ENCODE measurements at places on chromosomes 11 and 22. TPM values are rescaled to one million over a fixed set of nuclear protein-coding genes. Genes with fewer than 3 reads are reported as not detected.

DNA sequence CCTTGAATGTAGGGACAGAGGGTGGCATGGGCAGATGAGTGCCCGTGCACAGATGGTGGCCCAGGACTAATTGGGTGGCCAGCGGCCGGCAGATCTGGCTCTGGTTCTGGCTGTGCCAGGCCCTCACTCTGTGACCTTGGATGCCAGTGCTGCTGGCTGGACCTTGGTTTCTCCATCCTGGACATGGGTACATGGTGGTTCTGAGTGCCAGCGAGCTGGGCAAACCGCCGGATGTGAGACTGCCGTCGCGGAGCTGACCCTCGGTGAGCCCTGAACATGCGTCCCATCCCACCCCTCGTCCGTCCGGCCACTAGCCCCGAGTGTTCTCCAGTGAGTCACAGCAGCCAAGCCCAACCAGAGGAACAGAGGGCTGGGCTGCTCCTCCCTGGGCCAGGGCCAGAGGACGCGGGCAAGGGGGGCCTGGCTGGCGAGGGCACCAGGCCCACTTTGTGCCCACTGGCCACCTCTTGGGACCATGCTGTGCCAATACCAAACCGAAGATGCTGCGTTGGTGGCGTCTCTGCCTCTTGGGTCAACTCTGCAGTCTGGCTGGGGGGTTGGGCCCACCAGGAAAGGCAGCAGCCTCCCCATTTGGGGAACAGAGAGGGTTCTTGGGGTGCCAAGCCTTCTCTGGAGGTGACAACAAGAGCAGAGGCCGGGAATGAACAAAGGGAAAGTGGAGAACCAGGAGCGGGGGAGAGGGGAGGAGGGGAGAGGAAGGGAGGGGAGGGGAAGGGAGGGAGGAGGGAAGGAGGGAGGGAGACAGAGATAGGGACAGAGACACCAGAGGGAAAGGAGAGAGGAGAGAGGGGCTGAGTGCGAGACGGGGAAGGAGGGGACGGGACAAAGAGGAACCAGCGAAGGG is 10.7 kb downstream of the LSP1 start:
- no peak for DNase-seq

- no peak for DNase-seq
Observed at GRCh38 chr11:86196913-86197312, 47.6 kb upstream of the EED start.

DNA sequence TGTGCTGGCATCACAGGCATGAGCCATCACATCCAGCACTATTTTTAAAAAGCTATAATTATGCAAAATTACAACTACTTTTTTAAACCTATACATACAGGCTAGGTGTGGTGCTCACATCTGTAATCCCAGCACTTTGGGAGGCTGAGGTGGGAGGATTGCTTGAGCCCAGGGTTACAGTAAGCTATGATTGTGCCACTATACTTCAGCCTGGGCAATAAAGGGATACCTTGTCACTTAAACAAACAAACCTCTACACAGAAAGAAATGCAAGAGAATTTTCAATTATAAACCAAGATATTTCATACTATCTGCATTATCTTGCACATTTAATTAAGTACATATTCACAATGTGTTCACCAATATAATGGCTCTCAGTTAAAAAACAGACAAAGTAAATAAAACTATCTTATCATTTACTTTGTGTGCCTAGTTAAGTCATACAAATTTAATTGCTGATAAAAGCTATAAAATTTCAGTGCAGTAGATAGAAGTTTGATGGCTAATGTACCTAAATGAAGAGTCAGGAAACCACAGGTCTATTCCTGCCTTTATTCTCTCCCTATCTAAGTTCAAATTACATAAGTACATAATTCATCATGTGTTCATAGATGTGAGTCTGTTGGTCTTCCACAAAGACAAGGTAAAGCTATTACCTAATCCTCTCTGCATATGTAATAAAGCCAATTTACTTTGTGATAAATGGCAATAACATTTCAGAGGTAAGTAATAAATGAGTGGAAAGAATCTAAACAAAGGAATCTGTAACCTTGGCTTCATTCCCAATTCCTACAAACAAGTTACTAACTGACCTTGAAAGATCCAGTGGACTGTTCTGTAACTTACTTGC is 9.0 kb upstream of the RDX start:
- DNase-seq, result no peak

DNA sequence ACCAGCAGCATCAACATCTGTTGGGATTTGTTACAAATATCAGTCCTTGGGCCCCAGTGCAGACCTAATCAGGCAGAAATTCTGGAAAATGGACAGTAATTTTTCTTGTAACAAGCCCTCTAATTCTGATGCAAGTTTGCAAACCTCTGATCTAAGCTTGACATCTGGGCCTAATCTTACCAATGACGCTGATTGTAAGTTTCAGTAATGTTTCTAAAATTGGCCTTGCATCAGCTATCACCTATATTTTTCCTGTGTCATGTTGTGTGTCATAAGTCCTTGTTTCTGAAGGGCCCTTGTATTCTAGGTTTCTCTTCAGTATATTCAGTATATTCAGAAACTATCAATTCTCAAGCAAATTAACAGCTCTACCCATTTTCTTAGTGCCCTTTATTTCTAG is 36.4 kb downstream of the ZNF215 start:
- no peak for DNase-seq

DNA sequence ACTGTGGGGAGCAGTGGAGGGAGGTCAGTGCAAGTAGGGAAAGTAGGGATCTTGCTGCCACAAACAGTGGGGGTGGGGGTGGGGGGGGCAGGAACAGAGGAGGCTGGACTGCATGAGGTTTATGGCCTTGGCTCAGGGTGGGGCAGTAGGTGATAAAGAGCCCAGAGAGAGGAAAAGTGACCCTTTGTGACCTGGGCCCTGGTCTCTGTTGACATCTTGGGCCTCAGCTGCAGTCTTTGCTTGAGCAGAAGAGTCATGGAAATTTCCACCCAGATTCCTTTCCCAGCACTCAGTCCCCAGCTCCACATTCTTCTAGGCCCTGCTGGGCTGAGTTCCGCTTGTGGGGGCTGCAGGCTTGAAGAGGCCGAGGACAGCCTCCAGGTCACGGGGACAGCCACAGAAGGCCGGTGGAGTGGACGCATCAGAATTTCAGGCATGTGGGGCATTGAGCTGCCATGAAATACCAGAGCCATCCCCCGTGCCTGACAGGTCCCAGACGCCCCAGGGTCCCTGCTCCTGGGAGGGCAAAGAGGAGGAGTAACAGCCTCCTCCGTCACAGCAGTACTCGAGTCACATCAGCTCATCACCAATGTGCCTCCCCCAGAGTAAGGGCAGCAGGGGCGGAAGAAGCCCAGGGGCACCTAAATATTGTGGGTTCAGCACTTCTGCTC is 9.7 kb upstream of the MALAT1 start:
- DNase-seq, result no peak

DNA sequence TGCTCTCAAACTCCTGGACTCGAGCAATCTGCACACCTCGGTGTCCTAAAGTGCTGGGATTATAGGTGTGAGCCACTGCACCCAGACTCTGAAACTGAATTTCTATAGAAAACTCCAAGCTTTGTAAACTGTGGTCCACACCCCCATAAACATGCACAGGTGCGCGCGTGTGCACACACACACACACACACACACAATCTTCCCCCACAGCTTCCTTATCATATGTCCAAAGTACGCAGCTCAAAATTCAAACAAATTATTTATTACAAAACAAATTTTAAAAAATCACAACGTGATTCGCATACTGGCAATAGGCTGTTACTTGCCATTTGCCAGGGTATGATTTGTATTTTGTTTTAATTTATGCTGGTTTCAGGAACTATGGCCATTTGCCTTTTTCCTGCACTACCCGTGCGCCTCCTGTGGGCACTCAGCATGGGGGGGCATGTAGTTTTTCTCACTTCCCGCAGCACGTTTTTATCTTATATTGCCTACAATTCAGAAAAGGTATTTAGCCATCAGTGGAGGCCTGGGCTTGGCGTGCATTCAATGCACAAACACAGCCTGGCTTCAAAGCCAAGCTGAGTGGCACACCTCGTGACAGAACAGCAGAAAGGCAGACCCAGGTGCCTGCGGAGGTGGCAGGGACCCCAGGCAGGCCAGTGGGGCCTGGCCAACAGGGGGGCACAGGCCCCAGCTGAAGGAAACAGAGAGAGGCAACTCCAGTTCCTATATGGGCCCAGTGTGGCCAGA is 10.8 kb upstream of the SNX32 start:
- DNase-seq, result no peak

DNA sequence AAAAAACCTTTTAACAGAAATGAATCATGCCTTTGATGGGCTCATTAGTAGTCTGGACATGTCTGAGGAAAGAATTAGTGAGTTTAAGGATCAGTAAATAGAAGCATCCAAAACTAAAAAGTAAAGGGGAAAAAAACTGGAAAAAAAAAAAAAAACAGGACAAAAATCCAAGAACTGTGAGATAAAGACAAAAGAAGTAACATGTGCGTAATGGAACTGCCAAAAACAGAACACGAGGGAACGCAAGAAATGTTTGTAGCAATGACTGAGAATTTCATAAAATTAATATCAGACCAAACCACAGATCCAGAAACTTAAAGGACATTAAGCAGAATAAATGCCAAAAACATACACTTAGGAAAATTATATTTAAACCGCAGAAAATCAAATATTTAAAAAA is 77.4 kb downstream of the MS4A13 start:
- DNase-seq, result no peak

DNA sequence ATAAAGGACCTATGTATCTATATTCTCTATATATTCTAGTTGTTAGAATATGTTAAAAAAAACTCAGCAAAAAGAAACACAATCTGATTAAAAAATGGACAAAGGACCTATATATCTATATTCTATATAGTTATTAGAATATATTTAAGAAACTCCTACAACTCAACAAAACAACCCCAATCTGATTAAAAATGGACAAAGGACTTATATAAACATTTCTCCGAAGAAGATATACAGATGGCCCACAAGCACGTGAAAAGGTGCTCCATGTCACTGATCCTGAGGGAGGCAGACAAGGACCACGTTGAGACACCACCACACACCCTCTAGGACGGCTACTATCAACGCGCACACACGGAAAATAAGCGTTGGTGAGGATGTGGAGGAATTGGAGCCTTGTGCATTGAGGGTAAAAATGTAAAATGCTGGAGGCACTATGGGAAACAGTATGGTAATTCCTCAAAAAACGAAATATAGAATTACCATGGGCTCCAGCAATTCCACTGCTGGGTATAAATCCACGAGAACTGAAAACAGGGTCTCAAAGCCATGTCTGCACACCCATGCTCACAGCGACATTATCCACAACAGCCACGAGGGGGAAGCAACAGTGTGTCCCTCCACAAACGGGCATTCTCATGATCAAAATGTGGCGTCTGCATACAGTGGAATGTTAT is 22.7 kb downstream of the YPEL1 start:
- DNase-seq, result peak; percentile 60

GRCh38 chr11:77140231-77140851 is 12.3 kb downstream of the MYO7A start:
- no peak for DNase-seq

- DNase-seq, result no peak
Observed at GRCh38 chr22:42561856-42562255, 8.1 kb downstream of the SERHL2 start.

DNA sequence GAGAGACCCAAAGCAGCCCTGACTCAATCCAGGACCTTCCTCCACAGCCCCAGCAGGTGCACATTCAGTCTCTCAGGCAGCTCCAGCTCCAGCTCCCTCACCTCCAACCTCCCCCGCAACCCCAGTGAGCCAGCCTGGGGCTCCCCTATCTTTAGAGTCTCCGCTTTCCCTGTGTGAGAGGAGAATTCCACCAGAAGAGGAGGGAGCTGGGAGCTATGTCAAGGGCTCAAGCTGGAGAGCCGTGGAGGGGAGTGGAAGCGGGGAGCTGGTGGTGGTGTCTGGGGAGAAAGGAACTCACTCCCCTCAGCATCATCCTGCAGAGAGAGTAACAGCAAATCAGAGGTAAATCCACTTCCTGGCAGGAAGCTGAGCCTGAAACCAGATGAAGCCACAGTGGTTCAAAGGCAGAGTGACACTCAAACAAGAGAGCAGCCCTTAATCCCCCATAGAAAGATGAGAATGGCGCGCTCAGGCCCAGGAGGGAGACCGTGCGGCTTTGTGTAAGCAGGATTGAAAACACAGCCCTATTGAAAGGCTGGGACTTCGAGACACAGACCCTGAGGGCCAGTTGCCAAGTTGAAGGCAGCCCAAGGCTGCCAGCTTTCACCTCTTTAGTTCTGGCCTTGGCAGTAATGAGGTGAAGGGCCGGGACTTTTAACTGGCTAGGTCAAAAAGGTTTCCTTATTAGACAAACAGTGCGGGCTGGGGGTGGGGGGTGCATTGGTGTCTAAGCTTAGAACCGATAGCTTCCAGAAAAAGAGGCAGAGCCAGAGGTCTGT is 21.4 kb upstream of the CDON start:
- peak; percentile 72 for DNase-seq

Gene CHCHD10
- total RNA-seq, result 44.6 TPM

Gene UPK3A
- total RNA-seq, result not detected

DNA sequence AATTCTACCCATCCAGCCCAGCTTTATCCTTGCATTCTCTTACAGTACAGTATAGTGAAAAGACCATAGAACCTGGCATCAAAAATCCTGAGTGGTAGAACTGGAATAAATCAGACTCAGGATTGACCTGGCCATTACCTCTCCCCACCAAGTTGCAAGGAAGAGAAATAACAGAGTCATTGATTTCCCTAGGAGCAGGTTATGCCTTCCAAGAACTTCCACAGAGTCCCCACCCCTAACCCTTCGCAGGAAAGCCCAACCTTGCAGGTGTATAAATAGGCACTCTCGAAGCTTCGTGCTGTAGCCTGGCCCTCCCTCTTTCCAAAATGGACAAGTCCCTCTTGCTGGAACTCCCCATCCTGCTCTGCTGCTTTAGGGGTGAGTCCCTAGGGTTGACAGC is at the start of gene PATE1:
Gene PATE1 (plus strand): TSS at position 301 of the 400 bp plus-strand sequence. CDS start 26 bp downstream, at position 327.
- DNase-seq, result no peak

Gene MDK
- 8.2 TPM for total RNA-seq

GRCh38 chr11:61762798-61763197 is 10.4 kb downstream of the MYRF start:
- DNase-seq, result no peak

Gene NEAT1
- 610 TPM for total RNA-seq

DNA sequence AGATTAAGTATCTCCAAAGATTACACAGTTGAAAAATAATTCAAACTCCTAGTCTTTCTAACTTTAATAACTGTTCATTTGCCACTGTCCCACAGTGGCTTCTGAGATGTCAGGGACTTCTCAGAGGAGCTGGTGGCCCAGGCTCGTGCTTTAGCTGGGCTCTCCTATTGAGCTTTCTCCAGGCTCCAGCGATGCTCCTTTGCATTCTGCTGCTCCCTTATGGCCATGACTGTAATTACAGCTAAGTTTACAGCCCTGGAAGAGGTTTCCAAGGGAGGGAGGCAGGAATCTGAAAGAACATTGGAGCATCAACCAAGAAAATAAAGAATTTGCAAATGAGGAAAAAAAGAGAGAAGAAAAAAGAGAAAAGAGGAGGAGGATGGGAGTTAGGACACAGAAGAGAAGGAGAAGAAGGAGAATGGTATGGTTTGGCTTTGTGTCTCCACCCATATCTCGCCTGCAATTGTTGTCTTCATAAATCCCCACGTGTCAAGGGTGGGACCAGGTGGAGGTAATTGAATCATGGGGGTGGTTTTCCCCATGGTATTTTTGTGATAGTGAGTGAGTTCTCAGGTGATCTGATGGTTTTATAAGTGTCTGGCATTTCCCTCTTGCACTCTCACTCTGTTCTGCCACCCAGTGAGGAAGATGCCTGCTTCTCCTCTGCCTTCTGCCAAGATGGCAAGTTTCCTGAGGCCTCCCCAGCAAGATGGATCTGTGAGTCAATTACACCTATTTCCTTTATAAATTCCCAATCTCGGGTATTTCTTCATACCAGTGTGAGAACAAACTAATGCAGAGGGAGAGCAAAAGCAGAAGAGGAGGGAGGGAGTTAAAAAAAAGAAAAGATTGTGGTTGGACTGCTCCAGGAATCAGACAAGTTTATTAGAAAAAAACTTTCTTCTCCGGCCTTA is 857.0 kb downstream of the KCNA4 start:
- DNase-seq, result peak; percentile 6

Gene RNASEH2C
- 74.9 TPM for total RNA-seq

Gene TECTA
- total RNA-seq, result 0.25 TPM

Measured in activated CD4-positive, alpha-beta T cell treated with anti-CD3 and anti-CD28 coated beads, Interleukin-2, amount 10 ng/mL, durations not matched to agents 7 days and 5 days (primary cell).